ENCODE measurements at places on chromosomes 6 and 20. TPM values are rescaled to one million over a fixed set of nuclear protein-coding genes. Genes with fewer than 3 reads are reported as not detected.

Gene RALY
- total RNA-seq, result 164 TPM

Gene KCNK17
- not detected for total RNA-seq

Gene GPX5
- not detected for total RNA-seq

Gene KIAA1755
- total RNA-seq, result 0.08 TPM

Gene BNIP5
- total RNA-seq, result not detected

Gene CD24
- 57.4 TPM for total RNA-seq

Gene GUCA1A
- total RNA-seq, result not detected

Gene BIRC7
- 9.0 TPM for total RNA-seq

Gene VSTM2L
- total RNA-seq, result 16.0 TPM

Gene MAD2L1BP
- 44.2 TPM for total RNA-seq

Gene PTK6
- total RNA-seq, result 6.5 TPM

Gene C20orf204
- total RNA-seq, result 1.9 TPM

Gene CALHM5
- not detected for total RNA-seq

Gene LRRC73
- total RNA-seq, result 2.9 TPM

Gene LHFPL5
- not detected for total RNA-seq

Gene LTA
- 0.72 TPM for total RNA-seq

Gene NHSL1
- total RNA-seq, result 20.6 TPM

Gene GJA10
- not detected for total RNA-seq

Gene ENPP3
- total RNA-seq, result not detected

Gene ALDH8A1
- not detected for total RNA-seq

Gene C6orf15
- total RNA-seq, result not detected

Gene EMILIN3
- 0.54 TPM for total RNA-seq

Gene TASP1
- 8.9 TPM for total RNA-seq

Gene SLC26A8
- not detected for total RNA-seq

Gene LY6G6F
- total RNA-seq, result not detected
